ENCODE measurements at places on chromosomes 12 and 14. TPM values are rescaled to one million over a fixed set of nuclear protein-coding genes. Genes with fewer than 3 reads are reported as not detected.

GRCh38 chr12:15494329-15495046 lies 172.2 kb downstream of the PTPRO start:
- no peak for DNase-seq

DNA sequence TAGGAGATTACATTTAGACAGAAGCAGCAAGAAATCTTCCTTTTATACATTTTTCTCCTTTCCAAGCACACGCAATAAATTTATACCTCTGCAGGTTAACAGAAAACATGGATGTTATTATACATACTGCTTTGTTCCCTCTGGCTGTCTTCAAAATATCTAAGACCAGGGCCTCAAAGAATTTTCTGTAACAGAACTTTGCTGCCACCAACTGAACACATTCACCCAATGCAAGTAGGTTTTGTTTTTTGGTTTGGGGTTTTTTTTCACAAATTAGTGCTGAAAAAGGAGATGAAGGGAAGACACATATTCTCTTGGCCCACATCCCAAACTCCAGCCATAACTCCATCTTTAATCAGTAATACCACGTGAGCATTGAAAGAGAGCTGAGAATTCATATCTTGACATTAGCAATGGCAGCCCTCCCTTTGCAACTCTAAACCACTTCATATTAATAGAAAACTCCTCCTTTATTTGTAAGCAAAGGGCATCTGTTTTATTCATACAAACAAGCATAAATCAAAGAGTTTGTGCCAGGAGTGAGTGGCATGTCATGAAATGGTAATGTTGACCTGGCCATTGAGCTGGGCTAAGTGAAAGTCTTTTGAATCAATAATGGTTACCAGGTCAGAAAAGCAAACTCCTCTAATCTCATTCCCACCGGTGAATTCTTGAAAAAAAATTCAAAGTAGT lies 150.8 kb upstream of the FSCB start:
- no peak for DNase-seq

The IFNG-AS1 gene
- not detected for total RNA-seq

- no peak for DNase-seq
These were observed 589.5 kb downstream of the NOVA1 start for GRCh38 chr14:26008290-26008689.

DNA sequence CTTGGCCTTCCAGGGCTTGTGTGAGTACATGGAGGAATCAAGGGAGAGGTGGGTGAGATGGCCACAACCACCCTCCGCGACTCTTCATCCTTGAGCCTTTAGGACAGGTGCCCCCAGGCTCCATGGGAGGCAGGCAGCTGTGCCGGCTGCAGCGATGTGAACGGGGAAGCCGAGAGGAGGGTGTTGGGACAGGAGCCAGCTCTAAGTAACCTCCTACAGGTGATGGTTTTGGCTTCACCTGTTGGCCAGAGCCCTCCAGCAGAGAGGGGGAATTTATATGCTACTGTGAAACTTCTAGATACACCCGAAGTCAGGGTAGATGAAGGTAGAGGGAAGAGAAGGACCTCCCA lies 132.2 kb upstream of the HIF1A start:
- DNase-seq, result no peak

Measured in glutamatergic neuron (in vitro differentiated cells).